ENCODE measurements at places on chromosomes 11 and 22. TPM values are rescaled to one million over a fixed set of nuclear protein-coding genes. Genes with fewer than 3 reads are reported as not detected.

Gene PHLDA2
- 41.3 TPM for total RNA-seq

Gene OR51B4
- not detected for total RNA-seq

Gene OR10G6
- total RNA-seq, result not detected

Gene CDCA5
- total RNA-seq, result 9.8 TPM

Gene GDPD4
- not detected for total RNA-seq

Gene JHY
- 4.5 TPM for total RNA-seq

Gene TRIM6
- 4.5 TPM for total RNA-seq

Gene CSF2RB
- total RNA-seq, result under 0.01 TPM

Gene SCT
- total RNA-seq, result not detected

Gene OR10A3
- total RNA-seq, result not detected

Gene PAX6
- not detected for total RNA-seq

Gene POU2AF3
- not detected for total RNA-seq

Gene RBMXL2
- not detected for total RNA-seq
